ENCODE measurements at places on chromosomes 16 and 17.
A peak's percentile ranks its signal among the peaks of the same experiment; 100 is the strongest.

GRCh38 chr17:2369551-2370210, 31.2 kb downstream of the MNT start:
- DNase-seq = no peak

- DNase-seq = peak; percentile 96
Observed at GRCh38 chr17:28357061-28357900, at the start of gene POLDIP2. Gene POLDIP2, minus strand, starts transcription at chr17:28357527. Its CDS starts 79 bp downstream, at chr17:28357448.

DNA sequence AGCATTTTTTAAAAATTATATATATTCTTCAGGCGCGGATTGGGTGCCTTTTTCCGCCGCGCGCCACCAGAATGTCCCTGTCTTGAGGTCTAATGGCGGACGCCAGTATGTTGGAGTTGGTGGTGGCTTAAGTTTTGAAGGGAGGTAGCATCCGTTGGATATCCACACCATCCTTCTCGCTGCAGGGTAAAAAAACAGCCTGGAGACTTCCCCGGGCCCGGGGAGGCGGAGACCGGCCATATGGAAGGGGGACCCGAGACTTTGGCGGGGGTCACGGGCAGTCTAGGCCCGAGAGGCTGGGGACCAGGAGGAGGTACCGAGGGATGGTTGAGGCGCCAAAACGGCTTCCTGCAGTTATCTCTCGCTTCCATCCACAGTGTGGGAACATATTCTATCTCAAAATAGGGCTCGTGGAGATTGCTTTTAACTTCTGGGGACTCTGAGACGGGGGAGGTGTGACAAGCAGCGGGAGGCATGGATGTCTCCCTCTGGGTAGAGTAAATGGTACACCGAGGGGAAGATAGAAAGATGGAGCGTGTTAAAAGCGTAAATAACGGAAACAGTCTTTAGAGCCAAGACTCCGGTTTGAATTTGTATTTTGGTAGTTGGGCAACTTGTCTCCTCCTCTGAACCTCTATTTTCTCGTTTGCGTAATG, at the start of gene SF3B3:
Gene SF3B3 (plus strand): TSS at position 74 of the 656 bp plus-strand sequence. CDS start 2,841 bp downstream, outside the sequence.
- no peak for DNase-seq

DNA sequence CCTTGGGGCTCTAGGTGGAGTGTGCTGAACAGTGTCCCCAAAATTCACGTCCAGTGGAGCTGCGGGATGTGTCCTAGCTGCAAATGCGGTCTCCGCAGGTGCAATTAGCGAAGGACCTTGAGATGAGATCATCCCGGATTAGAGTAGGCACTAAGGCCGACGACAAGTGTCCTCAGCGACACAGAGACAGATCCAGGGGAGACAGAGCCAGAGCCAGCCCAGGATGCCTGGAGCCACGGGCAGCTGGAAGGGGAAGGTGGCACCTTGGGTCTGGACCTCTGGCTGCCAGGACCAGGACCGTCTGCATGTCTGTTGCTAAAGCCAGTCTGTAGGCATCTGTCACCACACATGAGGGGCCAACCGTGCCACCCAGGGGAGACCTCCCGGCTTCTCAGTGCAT, 24.5 kb downstream of the SLC7A5 start:
- DNase-seq = no peak

DNA sequence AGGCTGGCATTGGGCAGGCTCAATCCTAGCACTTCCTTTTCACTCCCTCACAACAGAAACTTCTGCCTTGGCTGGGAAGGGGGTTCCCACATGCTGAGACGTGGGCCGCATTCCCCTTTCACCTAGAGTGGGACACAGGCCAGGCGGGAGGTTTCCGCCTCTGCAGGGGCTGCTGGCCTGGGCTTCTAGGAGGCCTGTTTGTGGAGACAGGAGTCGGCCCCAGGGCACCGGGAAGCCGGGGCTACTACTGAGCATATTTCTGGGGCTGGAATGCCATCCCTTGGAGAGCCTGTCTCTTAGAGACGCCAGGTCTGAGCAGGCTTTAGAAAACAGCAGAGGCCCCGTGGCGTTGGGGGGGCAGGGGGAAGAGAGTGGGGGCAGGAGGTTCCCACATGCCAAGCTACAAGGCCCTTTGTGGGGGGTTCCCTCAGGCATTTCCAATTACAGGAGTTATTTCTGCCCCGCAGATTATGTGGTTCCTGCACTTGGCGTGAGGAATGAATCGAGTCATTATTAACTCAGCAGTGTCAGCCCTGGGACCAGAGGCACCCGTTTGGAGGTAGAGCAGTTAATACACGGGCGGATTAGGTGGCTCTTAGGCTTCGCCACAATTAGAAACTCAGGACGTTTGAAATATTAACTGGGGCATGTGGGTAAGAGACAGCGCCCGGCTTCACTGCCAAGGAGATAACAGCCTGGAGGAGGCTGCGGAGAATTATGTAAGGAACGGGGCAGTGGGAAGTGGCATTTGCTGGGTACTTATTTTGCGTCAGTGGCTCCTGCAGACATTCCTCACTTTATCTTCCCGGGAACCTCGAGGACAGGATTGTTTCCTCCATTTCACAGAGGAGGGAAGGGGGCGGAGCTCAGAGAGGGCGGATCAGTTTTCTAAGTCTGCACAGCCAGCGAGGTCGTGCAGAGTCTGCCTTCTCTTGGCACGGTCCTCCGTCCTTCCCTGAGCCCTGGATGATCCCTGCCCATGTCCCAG, 162.5 kb downstream of the MAF start:
- no peak for DNase-seq

GRCh38 chr16:81484908-81485624, 40.5 kb downstream of the CMIP start:
- no peak for DNase-seq

Measured in CD4-positive, alpha-beta T cell treated with Interleukin-21 for 1 hour (primary cell).